ENCODE measurements at places on chromosomes 2 and 18.
A peak's percentile ranks its signal among the peaks of the same experiment; 100 is the strongest.

DNA sequence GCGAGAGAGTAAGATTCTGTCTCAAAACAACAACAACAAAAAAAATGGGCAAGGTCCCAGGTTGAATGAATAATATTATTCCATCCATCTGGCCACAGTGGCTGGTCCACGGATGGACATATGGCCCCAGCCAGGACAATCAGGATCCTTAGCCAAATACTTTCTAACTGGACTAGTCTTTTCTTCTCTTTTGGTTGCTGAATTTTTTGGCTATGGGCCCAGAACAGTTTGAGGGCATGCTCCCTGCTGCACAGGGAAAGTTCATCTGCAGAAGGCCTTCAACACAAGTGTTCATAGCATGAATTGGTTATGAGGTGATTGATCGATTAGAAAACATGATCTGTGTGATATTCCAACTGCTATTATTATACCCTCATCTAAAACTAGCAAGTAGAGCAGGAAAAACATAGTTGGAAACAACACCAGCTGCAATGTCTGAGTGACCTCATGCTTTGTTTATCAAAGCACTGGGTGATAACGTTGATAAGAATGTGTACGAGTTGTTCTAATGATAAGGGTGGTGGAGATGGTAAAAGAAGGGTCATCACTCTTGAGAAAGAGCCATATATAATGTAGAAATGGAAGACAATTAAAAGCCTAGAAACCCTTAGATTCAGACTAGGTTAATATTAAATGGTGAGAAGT is 47.8 kb upstream of the RNF103 start:
- DNase-seq: no peak

- no peak for DNase-seq
Measured at GRCh38 chr2:120978359-120979050, 242.8 kb downstream of the GLI2 start.

- no peak for DNase-seq
Measured at GRCh38 chr2:215571689-215572088, 135.8 kb upstream of the FN1 start.

DNA sequence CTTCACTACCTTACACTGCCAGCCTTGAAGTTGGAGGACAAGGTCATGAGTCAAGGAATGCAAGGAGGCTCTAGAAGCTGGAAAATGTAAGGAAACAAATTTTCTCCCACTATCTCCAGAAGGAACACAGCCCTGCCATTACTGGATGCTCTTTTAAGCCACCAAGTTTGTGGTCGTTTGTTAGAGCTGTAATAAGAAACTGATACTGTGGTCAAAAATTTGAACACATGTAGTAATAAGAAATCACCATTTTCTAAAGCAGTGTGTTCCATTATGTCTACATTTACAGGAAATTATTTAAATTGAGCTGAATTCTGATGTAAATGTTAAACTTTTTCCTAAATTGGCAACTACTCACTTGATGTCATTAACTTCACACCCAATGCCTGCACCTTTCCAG is 729.0 kb downstream of the KCNJ3 start:
- no peak for DNase-seq

DNA sequence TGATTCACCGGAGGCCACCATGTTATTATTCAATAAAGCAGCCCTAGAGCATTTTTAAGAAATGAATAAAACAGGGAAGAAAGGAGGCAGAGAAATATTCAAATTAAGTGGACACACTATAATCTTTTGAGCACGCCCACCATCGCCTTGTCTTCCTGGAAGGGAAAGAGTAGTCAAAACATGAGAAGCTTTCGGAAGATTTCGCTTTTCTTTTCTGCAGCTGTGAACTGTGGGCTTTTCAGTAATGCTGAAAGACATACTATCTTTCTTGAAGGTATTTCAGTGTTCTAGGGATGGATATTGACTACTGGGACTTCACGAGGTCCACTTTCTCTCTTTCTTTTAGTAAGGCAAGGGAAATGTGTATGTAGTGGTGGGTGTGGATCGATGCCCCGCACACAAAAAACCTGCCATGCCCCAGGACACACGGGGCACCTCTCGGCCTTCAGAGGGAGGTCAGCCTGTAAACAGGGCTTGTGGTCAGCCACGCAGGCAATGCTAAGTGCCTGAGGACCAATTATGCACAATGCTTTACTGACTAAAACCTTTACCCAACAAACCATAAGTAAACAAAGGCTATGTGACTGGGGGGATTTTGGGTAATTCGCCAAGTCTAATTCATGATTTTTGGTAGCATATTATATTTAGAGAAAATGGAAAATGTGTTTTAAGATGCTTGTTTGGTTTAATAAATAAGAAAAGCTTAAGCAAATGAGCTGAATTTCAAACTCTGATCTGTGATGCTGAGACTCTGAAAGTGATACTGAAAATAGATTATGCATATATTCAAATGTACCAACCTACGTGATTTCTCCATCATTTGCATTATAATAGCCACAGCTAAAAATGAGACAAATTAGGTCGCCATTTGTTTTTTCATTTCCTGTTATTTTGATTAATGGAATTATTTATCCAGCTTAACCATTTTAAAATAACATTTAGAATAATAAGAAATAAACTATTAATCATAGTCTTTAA is 130.5 kb downstream of the ZNF516 start:
- no peak for DNase-seq

- DNase-seq: no peak
Measured at GRCh38 chr2:170118641-170119040, 59.3 kb upstream of the MYO3B start.

DNA sequence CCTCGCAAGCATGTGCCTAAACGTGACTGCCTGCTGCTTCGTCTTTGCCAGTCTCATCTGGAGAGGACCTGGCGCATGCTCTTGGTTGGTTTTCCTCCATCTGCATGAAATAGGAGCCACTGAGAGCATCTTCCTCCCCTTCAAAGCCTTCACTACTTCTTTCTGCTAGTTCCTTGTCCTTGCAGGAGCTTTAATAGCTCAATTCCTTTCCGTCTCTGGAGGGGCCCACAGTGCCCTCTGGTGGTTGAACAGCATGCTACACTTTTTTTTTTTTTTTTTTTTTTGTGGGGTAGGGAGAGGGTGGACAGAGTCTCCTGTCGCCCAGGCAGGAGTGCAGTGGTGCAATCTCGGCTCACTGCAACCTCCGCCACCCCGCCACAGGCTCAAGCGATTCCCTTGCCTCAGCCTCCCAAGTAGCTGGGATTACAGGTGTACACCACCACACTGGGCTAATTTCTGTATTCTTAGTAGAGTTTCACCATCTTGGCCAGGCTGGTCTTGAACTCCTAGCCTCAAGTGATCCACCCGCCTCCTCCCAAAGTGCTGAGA is 59.6 kb downstream of the SP110 start:
- peak; percentile 56 for DNase-seq

- DNase-seq: no peak
Measured at GRCh38 chr2:241894056-241894641, 24.6 kb downstream of the RTP5 start.
